ENCODE measurements at places on chromosomes 7 and 10. TPM values are rescaled to one million over a fixed set of nuclear protein-coding genes. Genes with fewer than 3 reads are reported as not detected.

- no peak for DNase-seq
These were observed 8.6 kb upstream of the ELFN1 start for GRCh38 chr7:1661461-1661860.

DNA sequence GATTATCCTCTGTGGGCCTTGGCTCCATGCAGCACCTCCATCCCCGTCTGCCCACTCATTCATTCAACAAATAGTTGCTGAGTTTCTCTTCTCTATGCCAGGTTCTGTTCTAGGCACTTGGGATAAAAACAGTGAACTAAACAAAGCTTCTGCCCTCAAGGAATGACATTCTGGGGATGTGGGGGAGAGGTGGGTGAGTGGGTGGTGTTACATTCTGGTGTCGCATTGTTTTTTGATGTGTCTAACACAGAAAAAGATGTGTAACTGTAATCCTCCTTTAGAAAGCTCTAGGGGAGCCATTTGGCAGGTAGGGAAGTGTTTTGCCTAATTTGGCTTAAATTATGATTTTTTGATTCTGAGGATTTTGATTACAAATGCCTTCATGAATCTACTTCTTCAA is 21.4 kb downstream of the AUTS2 start:
- DNase-seq, result no peak

GRCh38 chr7:149824301-149824741 is 13.9 kb upstream of the ZNF862 start:
- DNase-seq, result no peak

GRCh38 chr7:12827219-12827821 is 139.9 kb downstream of the ARL4A start:
- DNase-seq, result no peak

DNA sequence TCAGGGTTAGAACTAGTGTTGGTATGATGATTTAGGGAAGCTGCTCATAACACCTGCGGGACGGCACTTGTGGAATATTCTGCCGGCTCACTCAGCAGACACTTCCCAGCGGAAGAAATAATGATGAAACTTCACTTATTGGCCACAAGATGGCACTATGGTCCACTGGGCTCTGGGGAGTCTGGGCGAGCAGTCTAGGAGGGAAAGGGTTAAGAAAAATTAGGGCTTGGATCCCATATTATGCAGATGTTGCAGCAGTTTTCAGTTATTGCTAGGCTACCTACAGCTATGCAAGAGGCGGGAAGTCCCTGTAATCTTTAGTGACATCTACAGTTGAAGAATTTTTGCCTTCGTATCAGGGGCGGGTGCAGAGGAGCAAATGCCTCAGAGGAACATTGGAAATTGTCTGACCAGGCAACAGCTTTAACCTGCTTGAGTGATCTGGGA is 238.7 kb upstream of the PRSS58 start:
- no peak for DNase-seq

GRCh38 chr7:8761731-8762130 is 328.3 kb downstream of the NXPH1 start:
- no peak for DNase-seq

- DNase-seq, result no peak
These were observed 37.4 kb downstream of the GBX1 start for GRCh38 chr7:151129960-151130591.

- DNase-seq, result no peak
These were observed 4.9 kb downstream of the IPMK start for GRCh38 chr10:58262766-58263165.

DNA sequence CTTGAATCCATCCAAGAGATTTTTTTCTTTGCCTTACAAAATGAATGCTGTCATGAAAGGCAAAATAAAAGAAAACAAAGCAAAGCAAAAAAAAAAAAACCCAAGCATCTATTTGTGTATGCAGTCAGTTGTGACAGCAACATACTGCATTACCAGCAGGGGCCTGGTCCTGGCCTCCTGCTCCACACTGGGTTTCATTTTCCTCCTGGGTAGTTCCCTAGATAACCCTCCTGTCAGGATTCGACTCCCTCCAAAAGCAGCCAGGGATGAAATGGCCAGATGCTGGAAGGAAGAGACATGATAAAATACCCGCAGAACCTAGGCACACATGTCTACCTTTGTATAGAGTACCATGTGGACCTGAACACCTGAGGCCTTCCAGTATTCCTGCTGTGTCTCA is 148.6 kb downstream of the NRCAM start:
- no peak for DNase-seq

GRCh38 chr10:118950190-118950680 is 79.3 kb upstream of the NANOS1 start:
- no peak for DNase-seq

The EPHB6 gene
- 2.3 TPM for total RNA-seq

DNA sequence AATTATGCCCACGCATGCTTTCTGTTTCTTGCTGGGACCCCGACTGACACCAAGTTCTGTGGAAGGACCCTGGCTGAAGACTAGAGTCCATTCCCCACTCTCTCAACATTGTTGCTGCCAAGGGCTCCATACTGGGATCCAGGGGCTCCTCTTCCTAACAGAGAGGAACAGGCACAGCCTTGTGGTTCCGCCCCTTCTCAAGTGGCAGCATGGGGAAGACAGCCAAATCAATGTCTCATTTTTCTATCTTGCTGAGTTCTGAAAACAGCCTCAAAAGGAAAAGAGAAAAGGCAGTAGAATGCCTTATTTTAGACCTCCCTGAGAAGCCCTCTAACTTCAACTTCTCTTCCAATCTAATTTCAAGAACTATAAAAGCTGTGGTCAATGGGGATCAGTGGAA is 23.7 kb upstream of the LAMB1 start:
- DNase-seq, result no peak

DNA sequence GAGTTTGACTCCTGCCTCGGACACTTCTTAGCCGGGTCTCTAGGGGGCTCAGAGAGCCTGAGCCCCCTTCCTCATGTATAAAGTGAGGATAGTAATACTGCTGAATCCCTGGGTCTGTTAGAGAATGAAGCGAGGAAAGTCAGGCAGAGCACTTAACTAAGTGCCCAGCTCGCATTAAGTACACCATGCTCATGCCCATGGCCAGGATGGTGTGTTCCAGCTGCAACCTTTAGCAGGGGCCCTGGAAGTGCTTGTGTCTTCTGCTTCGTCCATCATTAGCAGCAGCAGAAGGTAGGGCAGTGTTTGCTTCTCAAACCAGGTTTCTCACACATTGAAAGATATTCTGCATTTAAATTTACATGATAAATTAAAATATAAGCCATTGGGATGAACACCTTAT is 27.3 kb upstream of the WDFY4 start:
- no peak for DNase-seq

DNA sequence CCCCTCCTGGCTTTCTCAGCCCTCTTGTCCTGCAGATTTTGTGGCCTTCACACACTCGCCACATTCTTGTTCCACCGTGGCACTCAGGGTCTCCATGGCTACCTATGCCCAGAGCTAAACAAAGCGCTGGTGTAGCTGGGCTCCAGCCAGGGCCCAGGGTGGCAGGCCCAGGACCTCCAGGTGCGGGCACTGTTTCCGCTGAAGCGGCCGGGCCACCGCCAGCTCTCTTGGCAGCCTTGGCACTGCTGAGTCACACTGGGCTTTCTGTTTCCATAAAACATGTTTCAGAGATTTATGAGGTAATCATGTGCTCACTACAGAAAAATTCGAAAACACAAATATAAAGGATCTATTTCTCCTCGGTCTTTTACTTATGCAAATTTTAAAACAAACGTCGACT is 51.3 kb downstream of the AOC1 start:
- peak; percentile 81 for DNase-seq

The AGR3 gene
- total RNA-seq, result 144 TPM

GRCh38 chr7:83011954-83012353 is 150.7 kb downstream of the PCLO start:
- DNase-seq, result no peak

DNA sequence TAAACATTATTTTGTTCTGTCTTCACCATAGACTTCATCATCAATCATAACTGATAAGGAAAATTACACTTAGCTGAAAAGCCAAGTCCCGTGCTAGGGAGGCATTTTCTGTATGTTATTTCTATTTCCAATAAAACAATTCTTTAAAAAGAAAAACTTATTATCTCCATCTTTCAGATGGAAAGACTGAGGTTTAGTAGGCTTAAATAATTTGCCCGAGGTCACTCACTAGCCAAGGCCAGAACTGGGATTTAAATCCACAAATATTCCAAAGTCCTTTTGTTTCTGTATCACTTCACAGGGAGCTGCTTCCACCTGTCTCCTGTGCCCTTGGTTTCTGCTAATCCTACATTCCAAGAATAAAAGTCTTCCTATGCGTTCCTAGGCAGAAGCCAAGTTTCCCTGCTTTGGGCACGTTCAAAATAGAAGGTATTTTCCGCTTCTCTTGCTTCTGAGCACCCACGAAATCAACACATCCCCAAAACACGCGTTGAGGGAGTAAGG is 732 bp downstream of the CPVL start:
- no peak for DNase-seq

The ACTL6B gene
- total RNA-seq, result 0.29 TPM

The GCK gene
- 0.19 TPM for total RNA-seq

The MYO1G gene
- total RNA-seq, result 2.1 TPM

DNA sequence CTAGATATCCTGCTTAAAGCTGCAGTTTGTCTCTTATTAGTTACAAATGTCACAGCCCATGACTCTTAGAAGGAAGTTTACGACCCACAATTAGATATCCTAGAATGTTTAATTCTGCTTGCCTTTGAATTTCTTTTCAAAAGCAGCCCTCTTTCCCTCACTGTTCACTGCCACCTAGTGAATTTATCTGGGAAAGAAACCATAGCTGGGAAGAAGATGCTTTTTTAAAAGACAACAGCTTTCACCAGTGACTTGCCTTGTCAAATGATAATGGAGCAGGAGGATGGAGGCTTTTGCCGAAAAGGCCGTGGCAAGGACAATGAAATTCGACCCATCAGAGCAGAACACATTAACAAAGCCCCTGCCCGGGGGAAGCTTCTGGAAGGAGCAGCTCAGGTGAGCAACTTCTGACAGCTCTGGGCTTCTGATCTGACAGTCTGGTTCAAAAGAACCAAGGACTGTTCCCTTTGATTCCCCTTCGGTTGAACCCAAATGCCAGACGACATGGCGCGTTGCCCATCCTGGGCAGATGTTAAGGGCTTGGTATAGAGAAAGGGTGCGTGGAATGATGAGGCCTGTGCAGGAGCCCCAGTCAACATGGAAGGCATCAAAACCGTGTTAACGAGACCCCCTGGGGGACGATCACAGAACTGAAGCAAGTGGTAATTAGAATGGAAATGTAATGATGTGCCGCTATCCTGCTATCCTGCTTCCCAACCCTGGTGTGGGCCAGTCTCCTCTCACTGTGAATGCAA is 236.8 kb downstream of the FRMD4A start:
- DNase-seq, result no peak

GRCh38 chr7:108134486-108134885 is 4.3 kb upstream of the LAMB4 start:
- DNase-seq, result no peak

DNA sequence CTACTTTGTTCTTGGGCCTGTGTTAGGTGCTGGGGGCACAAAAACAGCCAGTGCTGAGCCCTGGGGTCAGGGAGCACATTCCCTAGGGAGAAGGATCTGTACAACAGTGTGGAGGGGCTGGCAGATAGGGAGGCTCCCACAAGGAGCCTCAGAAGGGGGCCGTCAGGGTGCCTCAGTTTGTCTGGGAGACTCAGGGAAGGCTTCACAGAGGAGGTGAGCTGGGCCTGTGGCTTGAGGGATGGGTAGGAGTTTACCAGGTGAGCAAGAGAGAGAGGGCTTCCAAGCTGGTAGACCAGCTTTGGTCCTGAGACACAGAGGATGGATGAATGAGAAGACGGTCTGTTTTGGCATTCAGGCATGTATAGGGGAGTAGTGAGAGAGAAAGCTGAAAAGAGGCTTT is 52.1 kb downstream of the CAMK1D start:
- DNase-seq, result no peak

DNA sequence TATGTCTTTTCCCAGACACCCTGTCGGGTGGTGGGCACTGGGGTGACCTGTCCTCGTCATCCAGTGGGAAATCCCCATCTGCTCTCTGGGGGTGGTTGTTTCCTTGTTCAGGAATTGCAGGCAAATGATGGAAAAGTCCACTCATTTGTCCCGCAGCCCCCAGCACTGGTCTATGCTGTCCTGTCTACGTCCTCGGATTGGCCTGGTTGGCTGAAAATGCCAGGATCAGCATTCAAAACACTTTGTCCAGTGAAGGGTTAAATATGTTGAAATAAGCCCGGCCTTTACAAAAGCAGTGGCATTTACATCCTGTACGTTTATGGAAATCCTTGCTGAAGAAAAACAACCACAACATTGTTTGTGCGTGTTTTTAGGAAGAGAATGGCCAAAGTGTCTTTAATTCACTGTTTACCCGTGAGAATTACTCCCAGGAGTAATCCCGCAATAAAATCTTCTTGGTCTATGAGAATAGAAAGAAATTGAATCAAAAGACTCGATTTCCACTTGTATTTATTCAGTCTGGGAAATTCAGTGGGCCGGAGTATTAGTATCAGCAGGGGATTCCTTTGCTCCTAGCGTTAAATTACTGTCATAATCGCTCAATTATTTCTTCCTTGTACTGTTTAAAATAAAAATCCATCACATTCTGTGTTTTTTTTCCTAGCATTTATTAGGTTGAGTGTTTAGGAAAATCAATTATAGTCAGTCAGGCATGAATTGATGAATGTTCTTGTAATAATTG is 116.8 kb upstream of the SH2B2 start:
- no peak for DNase-seq

DNA sequence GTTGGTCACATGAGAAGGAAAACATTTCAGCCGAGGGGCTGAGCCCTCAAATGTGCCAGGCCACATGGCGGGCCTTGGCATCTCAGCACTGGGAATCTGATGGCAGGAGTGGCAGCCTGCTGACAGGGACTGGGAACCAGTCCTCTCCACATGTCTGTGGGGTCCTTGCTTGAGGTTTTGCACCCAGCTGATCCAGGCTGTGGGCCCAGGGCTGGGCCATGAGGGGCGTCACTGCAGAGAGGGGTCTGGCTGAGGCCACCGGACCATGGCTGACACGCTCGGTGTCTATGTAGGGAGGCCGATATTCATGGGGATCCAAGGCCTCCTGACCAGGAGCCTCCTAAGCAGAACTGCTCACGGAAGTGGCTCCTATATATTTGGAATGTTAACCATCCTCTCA is 31.0 kb upstream of the PWWP2B start:
- no peak for DNase-seq

DNA sequence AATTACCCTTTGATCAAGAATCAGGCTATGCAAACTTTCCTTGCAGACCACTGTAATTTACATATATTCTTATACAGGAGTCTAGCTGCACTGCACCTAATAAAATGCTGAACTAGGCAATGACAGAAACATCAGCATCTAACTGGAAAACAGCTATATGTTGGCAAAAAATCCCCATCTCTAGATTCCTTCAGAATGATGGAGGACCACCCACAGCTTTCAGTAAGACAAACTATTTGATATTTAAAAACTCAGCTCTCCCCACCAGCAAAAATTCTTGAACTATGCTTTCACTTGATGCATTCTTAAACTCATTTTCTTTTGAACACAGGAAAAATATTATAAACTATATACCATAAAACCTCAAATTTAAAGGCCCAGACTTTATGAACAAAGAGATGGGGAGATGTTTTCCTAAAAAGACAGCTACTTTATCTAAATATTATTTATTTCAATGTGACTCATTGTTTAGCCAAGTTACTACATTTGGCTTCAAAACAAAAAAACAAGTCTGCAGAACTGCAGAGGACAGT is 77.4 kb downstream of the SEMA3C start:
- DNase-seq, result no peak

- DNase-seq, result no peak
These were observed 19.0 kb downstream of the PRKAG2 start for GRCh38 chr7:151857866-151858450.

The HYAL4 gene
- total RNA-seq, result not detected

The EPO gene
- total RNA-seq, result not detected

The LRRC61 gene
- total RNA-seq, result 11.4 TPM

GRCh38 chr7:36306222-36306621 is 83.4 kb upstream of the ANLN start:
- no peak for DNase-seq

The TMEM236 gene
- total RNA-seq, result 57.4 TPM
